ENCODE measurements at places on chromosomes 2 and 18. TPM values are rescaled to one million over a fixed set of nuclear protein-coding genes. Genes with fewer than 3 reads are reported as not detected.
A peak's percentile ranks its signal among the peaks of the same experiment; 100 is the strongest.

Gene REG1B
- total RNA-seq: not detected

Gene FOXI3
- not detected for total RNA-seq

Gene CYRIA
- 1.4 TPM for total RNA-seq

Gene HOXD12
- not detected for total RNA-seq

Gene CCL20
- not detected for total RNA-seq

Gene BOLL
- total RNA-seq: not detected

- H3K36me3 ChIP-seq: peaks cover 10% of the 10 kb centered on the region
- H3K27me3 ChIP-seq: peaks cover 9% of the 10 kb centered on the region
- no peak for DNase-seq
- H3K4me3 ChIP-seq: no peak overlapping the region
Measured at GRCh38 chr2:65309699-65310098, 82.1 kb downstream of the ACTR2 start.

DNA sequence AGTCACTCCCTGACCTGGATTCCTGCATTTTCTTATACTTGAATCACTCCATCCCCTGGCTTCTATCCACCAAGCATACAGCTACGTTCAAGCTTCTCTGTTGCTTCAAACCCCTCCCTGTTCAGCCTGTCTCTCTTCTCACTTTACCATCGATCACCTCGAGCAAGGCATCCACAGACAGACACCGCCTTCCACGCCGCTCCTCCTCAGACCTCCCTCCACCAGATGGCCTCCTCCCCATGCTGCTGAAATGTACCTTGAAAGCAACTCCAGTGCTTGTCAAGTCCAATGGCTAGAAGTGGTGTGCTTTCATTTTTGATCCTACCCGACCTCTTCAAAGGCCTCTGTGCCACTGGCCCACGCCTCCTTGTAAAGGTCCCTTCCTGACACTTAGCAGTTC lies 131.3 kb upstream of the ACAA2 start:
- no peak overlapping the region for H3K27ac ChIP-seq
- no peak overlapping the region for H3K4me3 ChIP-seq
- no peak for DNase-seq
- H3K36me3 ChIP-seq: no peaks in the 10 kb centered on the region
- H3K4me1 ChIP-seq: peaks cover 5% of the 10 kb centered on the region

GRCh38 chr2:230793572-230794359 lies 71.0 kb upstream of the ITM2C start:
- DNase-seq: peak; percentile 49
- peaks cover 62% of the 10 kb centered on the region for H3K36me3 ChIP-seq
- peak overlapping the region; percentile 77 for H3K4me3 ChIP-seq
- H3K4me1 ChIP-seq: peaks cover 32% of the 10 kb centered on the region
- peak overlapping the region; percentile 87 for H3K27ac ChIP-seq

DNA sequence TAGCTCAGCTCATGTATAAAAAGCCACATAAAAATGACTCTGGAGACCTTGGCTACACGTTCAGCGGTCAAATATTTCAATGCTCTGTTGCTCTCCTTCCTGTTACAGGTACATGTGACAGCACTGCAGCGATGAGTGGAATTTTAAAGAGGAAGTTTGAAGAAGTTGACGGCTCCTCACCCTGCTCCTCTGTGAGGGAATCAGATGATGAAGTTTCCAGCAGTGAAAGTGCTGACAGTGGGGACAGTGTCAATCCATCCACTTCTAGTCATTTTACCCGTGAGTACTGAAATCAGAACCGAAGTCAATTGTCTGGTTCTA lies 125.4 kb downstream of the CSRNP3 start:
- H3K27me3 ChIP-seq: peaks cover 4% of the 10 kb centered on the region
- H3K4me1 ChIP-seq: no peaks in the 10 kb centered on the region
- H3K4me3 ChIP-seq: no peak overlapping the region
- no peaks in the 10 kb centered on the region for H3K36me3 ChIP-seq
- DNase-seq: no peak
- no peak overlapping the region for H3K27ac ChIP-seq

DNA sequence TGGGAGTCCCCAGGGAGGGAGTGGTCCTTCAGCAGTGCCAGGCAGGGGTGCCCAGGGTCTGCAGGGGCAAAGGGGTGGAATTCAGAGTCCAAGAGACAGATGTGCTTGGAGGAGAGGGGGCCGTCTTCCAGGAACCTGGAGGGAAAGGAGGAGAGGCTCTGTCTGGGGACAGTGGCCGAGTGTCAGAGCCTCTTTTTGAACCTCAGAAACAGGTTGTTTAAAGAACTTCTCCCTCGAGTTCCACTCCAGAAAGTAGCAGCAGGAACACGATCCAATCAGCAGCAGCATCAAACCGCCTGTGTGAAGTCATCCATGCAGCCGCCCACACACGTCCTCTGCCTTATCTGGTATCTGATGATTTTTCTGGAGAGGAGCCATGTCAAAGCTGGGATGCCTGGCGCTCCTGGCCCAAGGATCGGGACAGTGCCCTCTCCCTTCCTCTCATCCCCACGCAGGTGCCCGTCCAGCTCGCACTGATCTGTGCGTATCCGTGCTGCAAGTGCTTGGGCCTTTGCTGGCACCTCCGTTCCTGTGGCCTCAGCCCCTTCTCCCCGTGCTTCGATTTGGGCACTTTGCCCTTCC lies 205.1 kb downstream of the NDUFA10 start:
- H3K36me3 ChIP-seq: no peaks in the 10 kb centered on the region
- no peak overlapping the region for H3K27ac ChIP-seq
- no peak for DNase-seq
- H3K27me3 ChIP-seq: peaks cover 2% of the 10 kb centered on the region
- H3K4me1 ChIP-seq: no peaks in the 10 kb centered on the region

DNA sequence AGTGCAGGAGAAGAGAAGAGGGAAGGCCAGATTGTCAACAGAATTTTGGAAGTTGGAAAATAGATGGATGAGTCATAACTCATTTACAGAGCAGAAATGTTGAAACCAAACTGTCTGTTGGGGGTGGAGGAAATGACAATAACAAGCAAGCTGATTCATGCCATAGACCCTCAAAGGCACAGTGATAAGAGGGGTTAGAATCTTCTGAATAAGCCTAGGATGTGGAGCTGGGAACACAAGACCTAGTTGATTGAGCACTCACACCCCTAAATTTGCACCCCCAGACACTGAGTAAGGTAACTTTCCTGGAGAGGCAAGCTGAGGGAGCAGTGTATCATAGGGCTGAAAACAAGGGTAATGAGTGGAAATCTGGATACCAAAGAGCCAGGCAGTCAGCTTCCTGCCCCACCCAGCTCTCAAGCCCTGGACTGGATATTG lies 141.4 kb downstream of the SCG2 start:
- H3K4me3 ChIP-seq: no peak overlapping the region
- no peak overlapping the region for H3K27ac ChIP-seq
- H3K36me3 ChIP-seq: no peaks in the 10 kb centered on the region

GRCh38 chr2:105812180-105813044 lies 67.7 kb downstream of the NCK2 start:
- H3K4me1 ChIP-seq: peaks cover 43% of the 10 kb centered on the region
- H3K27me3 ChIP-seq: no peaks in the 10 kb centered on the region
- H3K4me3 ChIP-seq: no peak overlapping the region
- no peak for DNase-seq
- peaks cover 36% of the 10 kb centered on the region for H3K36me3 ChIP-seq

DNA sequence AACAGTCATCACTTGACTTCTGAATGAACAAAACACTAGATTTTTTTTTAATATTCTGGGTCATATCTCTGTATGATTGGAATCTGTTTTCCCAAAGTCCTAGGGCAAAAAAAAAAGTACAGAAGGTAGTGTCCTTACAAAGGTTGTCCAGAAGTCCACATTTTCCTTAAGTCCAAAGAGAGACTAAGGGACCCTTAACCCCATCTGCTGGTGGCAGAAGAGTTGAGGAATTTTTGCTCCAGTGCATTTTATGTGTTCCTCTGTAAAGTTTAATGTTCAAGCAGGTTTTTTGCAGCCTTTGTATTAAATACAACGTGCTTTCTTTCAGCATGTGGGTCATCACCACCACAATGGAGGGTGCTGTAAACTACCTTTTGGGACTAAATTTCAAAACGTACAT lies 215.9 kb downstream of the SP3 start:
- H3K4me3 ChIP-seq: no peak overlapping the region
- H3K27ac ChIP-seq: no peak overlapping the region
- H3K27me3 ChIP-seq: peaks cover 9% of the 10 kb centered on the region
- no peaks in the 10 kb centered on the region for H3K4me1 ChIP-seq
- no peak for DNase-seq
- H3K36me3 ChIP-seq: no peaks in the 10 kb centered on the region

DNA sequence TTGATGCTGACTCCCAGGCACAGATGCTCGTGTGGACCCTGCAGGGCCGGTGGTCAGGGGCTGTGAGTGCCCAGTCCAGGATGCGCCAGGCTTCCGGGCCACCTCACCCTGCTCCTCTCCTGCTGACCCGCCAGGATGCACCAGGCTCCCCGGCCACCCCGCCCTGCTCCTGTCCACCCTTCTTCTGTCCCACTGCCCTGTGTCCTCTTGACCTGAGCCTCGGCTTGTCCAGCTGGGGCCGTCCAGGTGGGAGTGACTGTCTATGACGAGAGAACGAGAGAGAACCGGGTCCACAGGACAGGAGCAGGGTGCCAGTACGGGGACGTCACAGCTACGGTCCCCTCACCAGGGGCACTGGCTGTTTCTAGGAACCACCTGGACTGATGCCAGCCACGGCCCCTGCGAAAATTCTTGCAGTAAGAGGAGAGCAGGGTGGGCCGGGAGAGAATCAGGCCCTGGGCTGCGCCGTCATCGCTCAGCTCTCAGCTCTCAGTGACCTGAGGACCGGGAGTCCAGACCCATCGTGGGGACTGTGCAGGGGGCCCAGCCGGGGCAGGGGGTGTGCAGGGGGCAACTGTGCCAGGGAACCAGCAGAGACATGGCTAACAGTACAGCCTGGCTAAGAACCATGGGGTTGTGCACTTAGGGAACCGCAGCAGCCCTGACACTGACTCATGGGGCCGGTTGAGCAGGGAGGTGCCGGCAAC lies 12.9 kb upstream of the NFATC1 start:
- H3K27ac ChIP-seq: no peak overlapping the region
- peaks cover 2% of the 10 kb centered on the region for H3K36me3 ChIP-seq

DNA sequence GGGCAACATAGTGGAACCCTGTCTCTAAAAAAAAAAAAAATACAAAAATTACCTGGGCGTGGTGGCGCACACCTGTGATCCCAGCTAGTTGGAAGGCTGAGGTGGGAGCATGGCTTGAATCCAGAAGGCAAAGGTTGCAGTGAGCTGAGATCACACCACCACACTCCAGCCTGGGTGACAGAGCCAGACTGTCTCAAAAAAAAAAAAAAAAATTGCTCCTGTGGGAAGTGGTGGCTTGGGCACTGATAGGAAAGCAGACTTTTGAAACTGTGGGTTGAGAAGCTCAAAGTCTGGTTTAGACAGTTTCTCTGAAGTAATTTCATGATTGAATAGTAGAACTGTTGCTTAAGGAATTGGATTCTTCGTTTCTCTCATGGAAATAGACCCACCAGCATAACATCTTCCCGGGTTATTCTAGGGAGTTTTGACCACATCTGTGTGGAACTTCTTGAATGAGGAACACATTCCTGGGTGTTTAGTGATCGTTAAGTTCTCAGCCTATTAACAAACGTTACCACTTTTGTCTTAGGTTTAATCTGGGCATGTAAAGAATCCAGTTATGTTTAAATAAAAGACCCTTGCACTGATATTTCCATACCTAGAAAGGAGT lies 33.5 kb downstream of the GRHL1 start:
- H3K4me3 ChIP-seq: no peak overlapping the region
- no peaks in the 10 kb centered on the region for H3K36me3 ChIP-seq
- H3K27ac ChIP-seq: no peak overlapping the region
- no peak for DNase-seq
- H3K27me3 ChIP-seq: peaks cover 32% of the 10 kb centered on the region

DNA sequence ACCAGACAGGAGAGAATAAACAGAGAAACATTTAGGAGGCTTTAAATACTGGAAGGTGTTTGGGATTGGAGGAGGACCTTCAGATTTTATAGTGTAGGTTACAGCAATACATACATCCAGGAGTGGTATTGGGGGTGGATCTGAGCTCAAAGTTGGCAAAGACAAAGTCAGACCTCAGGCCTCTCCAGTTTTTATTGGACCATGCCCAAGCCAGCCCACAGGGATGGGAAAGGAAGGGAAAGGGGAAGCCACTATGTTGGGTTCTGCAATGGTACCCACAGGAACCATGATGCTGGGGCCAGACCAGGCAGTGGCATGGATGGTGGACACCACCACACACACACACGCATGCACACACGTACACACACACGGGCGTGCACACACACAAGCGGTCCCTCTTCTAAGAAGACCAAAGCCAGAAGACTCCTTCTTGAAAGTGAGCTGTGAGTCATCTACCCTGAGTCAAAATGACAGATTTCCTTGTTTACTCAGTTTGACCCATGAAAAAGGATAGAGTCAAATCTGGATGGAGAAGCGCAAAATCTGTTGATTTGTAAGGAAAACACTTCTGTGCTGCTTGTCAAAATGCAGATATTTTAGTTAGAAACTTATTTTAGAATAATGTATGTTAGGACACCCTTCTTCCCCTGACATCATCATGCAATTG lies 87.9 kb downstream of the TRABD2A start:
- H3K27me3 ChIP-seq: no peaks in the 10 kb centered on the region
- H3K4me1 ChIP-seq: peaks cover 2% of the 10 kb centered on the region
- no peak overlapping the region for H3K27ac ChIP-seq

DNA sequence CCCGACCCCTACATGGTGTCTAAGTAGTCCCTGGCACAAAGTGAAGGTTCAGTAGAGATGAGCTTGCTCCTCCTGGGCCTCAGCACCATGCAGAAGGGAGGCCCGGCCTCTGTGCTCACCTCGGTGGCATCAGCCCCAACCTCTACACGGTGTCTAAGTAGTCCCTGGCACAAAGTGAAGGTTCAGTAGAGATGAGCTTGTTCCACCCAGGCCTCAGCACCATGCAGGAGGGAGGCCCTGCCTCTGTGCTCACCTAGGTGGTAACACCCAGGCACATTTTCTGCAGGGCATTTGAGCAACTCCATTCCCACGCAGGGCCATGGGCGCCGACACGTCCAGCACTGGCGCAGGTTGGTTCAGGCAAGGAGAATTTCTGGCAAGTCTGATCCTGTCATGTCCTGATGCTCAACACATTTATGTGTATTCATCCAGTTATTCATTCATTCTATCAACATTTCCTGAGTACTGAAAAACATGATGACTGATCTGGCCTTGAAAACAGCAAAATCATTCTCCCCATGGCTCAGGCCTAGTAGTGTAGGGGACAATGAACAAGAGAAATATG lies 408.2 kb upstream of the MYT1L start:
- H3K36me3 ChIP-seq: no peaks in the 10 kb centered on the region
- H3K4me3 ChIP-seq: no peak overlapping the region
- no peaks in the 10 kb centered on the region for H3K4me1 ChIP-seq
- H3K27ac ChIP-seq: no peak overlapping the region

DNA sequence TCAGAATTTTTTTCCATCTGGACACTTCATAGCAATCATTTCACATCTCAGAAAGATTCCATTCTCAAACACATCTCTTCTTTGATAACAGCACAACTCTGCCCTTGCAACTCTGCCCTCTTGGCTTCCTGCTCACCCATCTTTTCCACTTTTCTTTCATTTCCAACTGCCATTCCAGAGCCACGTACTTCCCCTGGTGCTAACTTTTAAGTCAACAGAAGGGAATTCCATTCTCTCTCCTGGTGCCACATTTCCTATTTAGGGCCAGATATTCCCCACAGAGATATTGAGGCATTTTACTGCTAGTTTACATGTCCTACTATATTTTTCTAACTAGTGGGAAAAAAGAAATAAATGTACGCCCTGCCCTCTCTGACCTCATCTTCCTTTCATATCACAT lies 590.2 kb downstream of the ARHGAP15 start:
- H3K4me3 ChIP-seq: no peak overlapping the region
- peaks cover 10% of the 10 kb centered on the region for H3K4me1 ChIP-seq
- H3K27ac ChIP-seq: no peak overlapping the region
- H3K36me3 ChIP-seq: peaks cover 51% of the 10 kb centered on the region
- no peak for DNase-seq

GRCh38 chr2:119481501-119482455 lies 42.5 kb downstream of the SCTR start:
- H3K27me3 ChIP-seq: peaks cover 3% of the 10 kb centered on the region
- H3K4me3 ChIP-seq: no peak overlapping the region
- DNase-seq: no peak
- no peak overlapping the region for H3K27ac ChIP-seq
- H3K4me1 ChIP-seq: no peaks in the 10 kb centered on the region
- no peaks in the 10 kb centered on the region for H3K36me3 ChIP-seq
